ENCODE measurements at places on chromosomes 5 and 9. TPM values are rescaled to one million over a fixed set of nuclear protein-coding genes. Genes with fewer than 3 reads are reported as not detected.

GRCh38 chr9:114721491-114722079, 39.6 kb upstream of the TEX48 start:
- DNase-seq = no peak

DNA sequence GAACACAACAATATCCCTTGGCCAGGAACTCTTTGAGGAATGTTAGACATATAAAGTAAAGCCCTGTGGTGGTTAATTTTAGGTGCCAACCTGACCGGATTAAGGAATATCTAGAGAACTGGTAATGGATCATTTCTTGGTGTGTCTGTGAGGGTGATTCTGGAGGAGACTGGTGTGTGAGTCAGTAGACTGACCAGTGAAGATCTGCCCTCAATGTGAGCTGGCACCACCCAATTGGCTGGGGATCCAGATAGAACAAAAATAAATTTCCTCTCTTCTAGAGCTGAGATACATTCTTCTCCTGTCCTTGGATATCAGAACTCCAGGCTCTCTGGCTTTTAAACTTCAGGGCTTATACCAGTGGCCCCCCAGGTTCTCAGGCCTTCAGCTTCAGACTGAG, 56.2 kb upstream of the TNPO1 start:
- no peak for DNase-seq

- DNase-seq = no peak
These were observed 801 bp upstream of the PRSS3 start for GRCh38 chr9:33794560-33794959.

DNA sequence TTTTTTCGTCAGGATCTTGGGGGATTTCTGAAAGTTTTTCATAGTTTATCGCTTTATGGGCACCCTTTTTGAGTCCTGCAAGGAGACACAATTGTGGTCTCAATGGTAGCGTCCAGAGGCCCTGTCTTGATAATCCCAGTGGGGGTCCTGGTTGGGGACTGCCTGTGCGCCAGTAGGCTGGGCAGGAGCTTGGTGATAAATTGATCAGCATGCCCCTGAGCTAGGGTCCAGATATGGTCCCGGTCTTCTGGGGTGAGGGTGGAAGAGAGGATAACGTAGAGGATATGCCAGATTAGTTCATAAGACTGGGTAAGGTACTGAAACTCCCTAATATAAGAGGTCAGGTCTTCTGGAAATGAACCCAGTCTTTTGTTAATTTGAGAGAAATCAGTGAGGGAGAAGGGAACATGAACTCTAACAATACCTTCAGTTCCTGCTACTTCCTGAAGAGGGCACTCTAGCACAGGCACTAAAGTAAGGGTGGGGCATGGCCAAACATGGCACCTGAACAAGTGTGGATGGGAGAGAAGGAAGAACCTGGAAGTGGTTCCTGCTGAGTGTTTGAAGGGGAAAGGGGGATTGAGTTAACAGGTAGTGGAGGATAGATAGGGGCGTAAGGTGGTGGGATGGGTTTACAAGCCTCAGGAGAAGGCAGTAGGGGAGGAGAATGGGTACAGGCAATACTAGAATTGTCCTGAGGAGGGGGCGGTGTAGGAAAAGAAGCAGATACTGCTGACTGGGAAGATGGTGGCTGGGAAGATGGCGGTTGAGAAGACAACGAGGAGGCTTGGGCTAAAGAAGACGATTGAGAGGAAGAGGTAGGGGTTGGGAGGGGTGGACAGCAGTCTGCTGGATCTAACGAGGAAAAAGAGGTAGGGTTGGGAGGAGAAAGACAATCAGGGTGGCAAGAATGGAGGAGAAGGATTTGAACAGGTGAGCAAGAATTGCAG, 33.8 kb upstream of the ANXA2R start:
- no peak for DNase-seq

DNA sequence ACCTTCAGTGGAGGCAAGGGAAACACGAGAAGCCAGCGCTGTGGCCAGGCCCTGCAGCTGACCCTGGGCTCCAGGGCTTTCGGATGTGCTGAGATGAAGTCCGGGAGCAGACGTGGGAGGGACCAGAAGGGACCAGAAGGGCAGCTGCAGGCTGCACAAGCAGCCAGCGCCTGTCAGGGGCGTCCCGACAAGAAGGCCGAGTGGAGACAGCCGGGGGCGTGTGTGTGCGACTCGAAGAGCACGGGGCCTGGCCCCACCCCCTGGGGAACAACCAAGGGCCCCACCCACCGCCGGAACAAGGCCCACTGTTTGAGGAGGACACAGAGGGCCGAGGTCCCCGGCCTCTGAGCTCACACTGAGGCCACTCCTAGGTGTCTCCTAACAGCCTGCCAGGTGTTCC, 31.4 kb downstream of the SLC12A7 start:
- no peak for DNase-seq

Gene GGTA1
- polyA plus RNA-seq = 9.6 TPM

Gene MEIKIN
- 0.50 TPM for polyA plus RNA-seq

DNA sequence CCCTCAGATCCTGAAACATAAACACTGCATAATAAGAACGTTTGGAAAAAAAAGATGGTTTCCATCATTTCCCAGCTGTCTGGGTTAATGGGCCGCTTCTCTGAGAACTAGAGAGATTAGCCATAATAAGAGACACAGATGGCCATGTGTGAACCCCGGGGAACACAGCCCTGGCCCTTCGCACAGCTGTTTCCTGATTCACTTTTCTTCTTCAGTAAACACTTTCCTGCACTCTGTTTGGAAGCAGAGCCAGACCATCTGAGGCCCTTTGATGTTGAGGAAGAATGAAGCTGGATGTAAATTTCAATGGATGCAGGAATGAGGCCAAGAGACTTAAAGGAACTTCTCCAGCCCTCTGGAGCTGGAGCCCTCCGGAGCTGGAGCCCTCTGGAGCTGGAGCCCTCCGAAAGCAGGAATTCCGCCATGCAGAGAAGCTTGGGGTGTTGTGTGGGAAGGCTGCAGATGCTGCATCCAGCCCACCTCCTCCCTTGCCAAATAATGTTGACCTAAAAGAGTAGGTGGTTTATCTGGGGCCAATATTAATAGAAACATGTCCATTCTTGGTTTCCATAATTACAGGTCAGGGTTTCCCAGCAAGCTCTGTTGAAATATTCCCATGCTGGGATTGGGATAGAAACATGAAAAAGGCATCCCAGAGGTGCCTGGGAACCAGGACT, 218.9 kb downstream of the NXNL2 start:
- peak; percentile 89 for DNase-seq

Gene PLEKHG4B
- polyA plus RNA-seq = 0.85 TPM

Gene HMCN2
- polyA plus RNA-seq = 5.8 TPM

DNA sequence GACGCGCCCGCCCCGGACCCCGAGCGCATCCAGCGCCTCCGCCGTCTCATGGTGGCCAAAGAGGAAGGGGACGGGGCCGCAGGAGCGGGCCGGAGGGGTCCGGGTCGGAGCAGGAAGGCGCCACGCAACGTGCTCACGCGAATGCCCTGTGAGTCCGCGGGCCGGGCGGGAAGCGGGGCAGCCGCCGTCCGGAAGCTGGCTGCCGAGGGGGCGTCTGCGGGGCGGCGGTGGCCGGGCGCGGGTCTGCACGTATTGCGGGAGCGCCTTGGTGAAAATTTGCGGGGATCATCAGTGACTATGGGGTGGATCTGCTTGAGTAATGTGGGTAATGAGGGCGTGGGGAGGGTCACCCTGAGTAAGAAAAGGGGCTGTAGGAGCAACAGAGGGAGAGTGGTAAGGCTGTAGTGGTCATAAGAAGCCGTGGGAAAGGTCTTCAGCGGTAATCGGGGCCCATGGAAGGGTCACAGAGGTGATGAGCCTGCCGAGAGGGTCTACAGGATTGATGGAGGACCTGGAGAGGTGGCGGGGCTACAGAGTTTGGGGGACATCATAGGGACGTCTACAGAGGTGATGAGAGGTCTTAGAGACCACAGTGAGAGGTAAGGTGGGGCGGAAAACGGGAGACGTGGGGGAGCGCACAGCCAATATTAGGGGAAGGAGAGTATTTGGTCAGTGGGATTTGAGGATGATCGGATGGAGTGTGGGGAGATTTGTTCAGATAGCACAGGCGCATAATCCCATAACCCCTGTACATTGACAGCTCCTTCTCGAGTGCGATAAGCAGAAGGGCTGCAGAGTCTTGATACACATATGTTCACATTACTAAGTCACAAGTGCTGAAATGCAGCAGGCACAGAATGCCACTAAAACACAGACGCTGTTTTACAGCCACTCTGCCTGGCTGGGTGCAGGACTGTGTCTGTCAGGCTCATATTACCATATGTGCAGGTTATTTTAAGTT, 819 bp downstream of the LSM11 start:
- no peak for DNase-seq

DNA sequence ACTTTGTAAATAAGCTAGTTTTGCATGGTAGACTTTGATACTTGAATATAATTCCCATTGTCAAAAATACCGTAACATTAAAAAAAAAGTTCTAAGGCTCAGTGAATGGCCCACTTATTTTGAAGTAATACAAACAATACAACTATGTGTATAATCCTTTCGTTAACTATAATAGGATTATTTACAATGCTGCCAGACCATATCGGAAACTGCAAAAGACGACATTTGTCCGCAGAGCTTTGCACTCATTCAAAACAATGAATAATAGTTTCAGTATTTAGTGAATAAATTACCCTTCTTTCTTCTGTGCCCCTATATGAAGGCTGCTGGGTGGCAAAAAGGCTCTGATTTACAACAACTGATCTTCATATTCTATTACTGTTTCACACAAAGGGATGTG, 121.8 kb downstream of the DROSHA start:
- DNase-seq = no peak

DNA sequence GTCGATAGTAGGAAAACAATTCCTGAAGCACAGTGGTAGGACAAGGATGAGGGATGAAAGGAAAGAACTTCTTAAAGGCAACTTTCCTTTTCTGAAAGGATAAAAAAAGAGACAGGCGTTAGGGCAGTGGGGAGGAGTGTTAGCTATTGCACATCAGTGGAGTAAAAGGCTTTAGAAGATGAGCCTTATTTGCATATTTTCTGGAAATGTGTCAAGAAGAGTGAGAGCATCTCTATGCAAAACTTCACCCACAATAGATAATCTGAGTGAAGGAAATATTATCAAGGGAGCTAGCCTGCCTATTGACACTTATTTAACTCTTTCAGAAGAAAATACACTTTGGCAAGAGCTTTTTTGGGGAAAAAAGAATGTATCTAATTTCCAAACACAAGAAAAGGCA, 151.6 kb downstream of the MACIR start:
- no peak for DNase-seq

DNA sequence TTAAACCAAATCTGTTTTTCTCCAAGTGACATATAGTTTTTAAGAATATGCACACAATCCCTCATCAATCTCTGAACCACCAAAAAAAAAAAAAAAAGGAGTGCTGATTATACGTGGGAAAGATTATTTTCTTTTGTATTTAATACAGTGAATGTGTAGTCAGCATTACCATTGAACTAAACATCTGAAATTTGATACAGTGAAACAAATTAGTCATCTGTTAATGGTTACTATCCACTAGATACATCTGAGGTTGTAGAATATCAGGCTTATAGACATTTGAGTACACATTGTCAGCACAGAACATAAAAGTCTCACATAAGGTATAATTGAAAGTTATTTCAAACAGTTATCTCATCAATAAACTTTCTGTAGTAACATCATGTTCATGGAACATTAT, 87.0 kb downstream of the SLF1 start:
- no peak for DNase-seq

- no peak for DNase-seq
These were observed 41.6 kb upstream of the POU5F2 start for GRCh38 chr5:93782978-93783377.

Gene QRFP
- 0.26 TPM for polyA plus RNA-seq

Gene IL4
- polyA plus RNA-seq = not detected

GRCh38 chr5:125576822-125577221, 830.4 kb upstream of the ZNF608 start:
- no peak for DNase-seq

Gene BTNL3
- polyA plus RNA-seq = not detected

Gene GRM6
- 0.60 TPM for polyA plus RNA-seq

DNA sequence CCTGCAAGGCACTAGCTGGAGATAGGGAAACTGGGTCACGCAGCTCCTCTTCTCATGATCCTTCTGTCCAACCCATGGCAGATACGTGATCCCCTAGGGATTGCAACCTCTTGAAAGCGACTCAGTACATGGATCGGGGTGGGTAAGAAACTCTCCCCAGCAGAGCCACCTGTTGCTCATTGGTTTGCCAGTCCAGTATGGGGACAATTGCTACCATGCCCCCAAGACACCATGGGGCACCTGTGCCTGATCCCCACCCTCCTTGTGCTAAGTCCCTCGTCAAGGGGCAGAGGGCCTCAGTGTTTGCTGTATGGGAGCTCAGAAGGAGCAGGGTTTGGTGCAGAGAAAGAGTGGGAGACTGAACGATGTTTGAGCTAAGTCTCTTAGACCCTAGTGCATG, 500.9 kb downstream of the ENC1 start:
- no peak for DNase-seq

GRCh38 chr5:108720391-108720790, 27.3 kb upstream of the FER start:
- no peak for DNase-seq

GRCh38 chr9:115775659-115776058, 377.9 kb upstream of the PAPPA start:
- DNase-seq = peak; percentile 25

DNA sequence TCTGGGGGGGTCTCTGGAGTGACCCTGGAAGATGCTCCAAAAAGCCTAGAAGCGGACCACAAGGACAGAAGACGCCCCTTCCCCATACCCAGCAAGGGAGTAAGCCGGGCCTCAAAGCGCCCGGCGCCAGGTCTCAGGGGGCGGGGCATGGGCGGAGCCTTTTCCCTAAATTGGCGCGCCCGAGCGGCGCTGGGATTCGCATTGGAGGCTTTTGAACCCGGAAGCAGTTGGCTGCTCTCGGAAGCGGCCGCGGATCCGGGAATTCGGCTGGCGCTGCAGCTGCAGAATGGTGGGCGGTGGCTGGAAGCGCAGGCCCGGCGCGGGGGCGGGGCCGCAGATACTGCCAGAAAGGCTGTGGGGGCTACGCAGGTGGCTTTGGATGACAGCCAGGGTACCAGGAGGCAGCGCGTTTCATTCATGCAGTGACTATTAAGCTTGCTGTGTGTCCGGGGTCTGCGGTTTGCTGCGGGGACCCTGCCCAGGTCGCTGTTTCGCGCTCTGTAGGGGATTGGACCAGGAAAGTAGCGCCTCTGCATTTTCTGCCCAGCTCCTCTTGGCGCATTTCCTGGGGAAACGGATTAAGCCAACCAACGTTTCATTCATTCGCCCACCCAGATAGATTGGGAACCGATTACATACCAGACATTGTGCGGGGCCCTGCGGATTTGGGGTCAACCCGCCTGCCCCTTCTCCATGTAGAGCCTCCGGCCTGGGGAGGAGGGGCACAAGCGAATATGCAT, 83.0 kb upstream of the FREM1 start:
- DNase-seq = peak; percentile 93

Gene KIAA0825
- polyA plus RNA-seq = 3.1 TPM

DNA sequence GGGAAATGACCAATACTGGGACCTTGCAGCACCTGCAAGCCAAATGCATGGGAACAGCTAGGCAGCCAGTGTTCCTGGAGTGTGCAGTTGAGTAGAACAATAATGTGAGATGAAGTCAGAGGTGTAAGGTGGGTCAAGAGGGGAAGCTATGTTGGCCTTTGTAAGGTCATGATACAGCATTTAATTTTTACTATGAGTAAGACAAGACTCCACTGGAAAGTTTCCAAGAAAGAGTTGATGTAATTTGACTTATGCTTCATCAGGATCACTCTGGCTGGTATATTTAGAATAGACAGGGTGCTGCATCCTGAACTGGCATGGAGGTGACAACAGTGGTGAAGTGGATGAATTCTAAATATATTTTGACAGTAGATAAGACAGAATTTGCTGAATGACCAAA, 744.8 kb downstream of the KCTD16 start:
- no peak for DNase-seq

Gene SLC31A1
- not detected for polyA plus RNA-seq
